ENCODE measurements at places on chromosomes 2 and 18.

GRCh38 chr2:241990466-241990865 is 120.9 kb downstream of the RTP5 start:
- DNase-seq: no peak

DNA sequence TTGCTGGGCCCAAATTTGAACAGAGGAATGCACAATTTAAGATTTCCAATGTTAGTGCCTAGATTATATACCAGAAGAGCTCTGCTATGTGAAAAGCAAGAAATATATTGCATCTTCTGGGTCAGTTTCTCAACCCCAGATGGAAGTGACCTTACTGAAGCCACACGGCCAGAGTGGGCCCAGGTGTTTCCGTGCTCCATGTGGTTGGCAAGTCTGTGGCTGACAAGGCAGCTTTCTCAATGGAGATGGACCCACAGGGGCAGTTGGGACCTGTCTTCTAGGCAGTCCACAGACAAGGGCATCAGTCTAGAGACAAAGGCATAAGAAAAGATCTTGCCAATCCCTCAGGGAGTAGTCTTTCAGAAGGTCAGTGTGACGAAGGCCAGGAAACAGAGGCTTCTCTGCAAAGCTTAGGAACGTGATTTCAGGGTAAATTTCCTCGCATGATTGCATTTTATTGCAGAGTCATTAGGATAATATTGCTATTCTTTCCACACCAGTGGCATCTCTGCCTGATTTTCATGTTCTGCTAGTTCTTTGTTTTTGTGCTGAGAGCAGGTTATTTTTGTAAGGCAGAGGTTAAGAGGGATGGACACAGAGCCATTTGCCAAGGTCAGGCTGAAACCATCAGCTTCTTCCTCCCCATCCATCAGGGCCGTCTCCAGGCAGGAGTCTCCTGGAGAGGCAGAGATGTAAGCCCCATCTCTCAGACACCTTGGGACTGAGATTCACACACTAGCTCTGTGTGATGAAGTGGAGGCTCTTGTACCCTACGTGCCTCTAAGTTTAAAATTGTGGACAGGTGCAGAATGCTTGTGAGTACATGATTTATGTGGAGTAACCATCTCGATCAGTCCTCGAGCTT is 202.1 kb downstream of the ANKRD30B start:
- no peak for DNase-seq

- DNase-seq: no peak
Observed at GRCh38 chr18:44765456-44765855, 84.8 kb downstream of the SETBP1 start.

DNA sequence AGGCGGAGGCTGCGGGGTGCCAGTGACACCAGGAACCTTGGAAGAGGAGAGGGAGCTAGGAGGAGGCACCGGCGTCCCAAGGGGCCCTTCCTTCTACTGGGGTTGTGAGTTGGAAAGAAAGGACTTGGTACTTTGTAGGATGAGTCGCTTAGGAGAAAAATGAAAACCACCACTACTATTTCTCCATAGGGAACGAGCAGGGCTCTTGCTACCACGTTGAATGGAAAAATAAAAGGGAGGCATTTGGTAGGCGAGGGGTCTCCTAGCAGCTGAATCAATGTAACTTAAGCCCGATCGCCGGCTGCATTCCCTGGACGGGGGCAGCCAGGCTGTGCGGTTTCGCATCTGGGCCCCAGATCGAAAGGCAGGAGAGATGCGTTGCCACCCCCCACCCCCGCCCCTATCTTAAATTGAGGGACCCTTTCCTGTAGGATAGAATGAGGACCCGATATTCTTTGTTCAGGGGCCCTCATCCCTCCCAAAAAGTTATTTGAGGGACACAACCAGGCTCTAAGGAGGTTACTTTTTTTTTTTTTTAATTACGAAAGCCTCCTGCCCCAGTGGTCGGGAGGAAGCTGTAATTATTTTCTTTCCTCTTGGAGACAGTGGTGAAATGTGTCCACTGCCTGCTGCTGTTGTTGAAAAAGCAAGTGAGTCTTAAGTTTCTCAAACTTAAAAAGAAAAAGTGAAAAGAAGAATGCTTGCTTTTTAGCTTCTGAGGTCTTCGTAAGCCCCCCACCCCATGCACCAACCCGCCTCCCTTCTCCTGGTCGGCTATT is 1.3 kb downstream of the IGFBP2 start:
- DNase-seq: no peak

DNA sequence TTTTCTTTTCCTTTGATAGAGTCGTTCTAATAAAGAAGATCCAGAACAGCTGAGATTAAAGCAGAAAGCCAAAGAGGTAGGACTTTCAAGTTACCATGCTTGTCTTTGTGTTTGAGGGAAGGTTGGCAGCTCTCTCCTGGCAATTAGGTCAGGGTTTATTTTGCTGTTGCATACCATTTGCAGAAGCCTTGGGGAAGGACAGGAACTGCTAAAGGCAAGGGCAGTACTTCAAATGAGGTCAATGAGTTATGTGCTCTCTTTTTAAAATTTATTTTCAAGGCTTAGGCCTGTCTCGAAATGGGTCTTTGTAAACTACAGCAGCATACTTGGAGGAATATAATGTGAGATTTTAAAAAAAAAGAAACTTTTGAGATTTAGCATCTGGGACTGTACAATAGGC is 108.9 kb downstream of the TAF4B start:
- DNase-seq: no peak

DNA sequence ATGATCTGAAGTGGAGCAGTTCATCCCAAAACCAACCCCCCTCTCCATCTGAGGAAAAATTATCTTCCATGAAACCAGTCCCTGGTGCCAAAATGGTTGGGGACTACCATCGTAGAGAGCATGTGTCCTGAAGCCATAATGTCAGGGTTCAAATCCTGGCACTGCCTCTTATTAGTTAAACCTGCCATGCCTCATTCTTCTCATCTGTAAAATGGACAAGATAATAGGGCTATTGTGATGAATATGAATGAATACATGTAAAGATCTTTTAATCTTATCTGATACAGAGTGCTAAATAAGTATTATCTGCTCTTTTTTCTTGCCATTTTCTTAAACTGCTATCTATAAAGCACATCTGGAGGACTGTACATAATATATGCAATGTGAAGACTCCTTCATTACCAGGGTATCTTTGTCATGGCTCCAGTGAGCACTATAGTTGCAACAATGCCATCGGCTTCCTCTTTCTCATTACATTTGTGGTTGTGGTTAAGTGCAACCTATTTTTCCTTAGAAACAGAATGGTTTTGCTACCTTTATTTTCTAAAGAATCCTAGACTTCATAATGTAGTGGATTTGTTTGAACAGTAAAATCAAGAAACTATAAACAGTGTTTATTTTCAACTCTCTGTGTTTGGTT is 27.0 kb downstream of the MFSD6 start:
- no peak for DNase-seq

- DNase-seq: no peak
Observed at GRCh38 chr2:68512326-68512725, 44.9 kb downstream of the APLF start.

DNA sequence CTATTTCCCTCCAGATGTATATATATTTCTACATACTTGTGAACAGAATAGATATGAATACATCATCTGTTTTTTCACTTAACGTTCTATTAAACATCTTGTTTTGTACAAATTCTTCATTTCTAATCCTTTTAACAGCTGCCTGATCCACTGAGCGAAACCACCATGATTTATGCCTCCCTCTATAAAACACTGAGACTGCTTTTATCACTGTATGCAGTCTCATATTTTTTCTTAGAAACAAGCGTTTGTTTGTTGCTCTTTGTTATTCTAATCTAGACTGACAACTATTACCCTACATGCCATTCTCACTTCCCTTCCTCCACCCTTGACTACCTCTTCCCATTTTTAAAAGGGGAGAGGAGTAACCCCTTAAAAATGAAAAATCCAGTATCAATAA is 88.2 kb downstream of the DTNB start:
- no peak for DNase-seq

GRCh38 chr2:1628893-1629292 is 115.4 kb downstream of the PXDN start:
- DNase-seq: no peak

DNA sequence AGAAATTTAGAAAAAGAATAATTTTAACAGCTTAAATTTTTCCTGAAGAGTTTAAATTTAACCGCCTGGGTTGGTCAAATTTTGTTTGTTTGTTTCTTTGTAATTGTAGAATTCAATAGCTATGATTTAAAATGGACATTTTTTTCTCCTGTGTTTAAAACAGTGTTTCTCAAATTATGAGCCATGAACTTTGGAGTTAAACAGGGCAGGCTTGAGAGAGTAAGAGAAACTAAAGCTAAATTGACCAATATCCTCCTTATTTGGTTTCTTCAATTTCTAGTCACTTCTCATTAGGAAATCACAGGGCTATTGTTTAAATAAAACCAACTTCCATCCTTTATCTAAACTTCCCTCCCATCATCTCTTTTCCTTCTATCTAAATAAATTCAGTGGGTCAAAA is 21.9 kb downstream of the FN1 start:
- DNase-seq: no peak

- DNase-seq: no peak
Observed at GRCh38 chr2:32237488-32237887, 27.2 kb downstream of the NLRC4 start.

DNA sequence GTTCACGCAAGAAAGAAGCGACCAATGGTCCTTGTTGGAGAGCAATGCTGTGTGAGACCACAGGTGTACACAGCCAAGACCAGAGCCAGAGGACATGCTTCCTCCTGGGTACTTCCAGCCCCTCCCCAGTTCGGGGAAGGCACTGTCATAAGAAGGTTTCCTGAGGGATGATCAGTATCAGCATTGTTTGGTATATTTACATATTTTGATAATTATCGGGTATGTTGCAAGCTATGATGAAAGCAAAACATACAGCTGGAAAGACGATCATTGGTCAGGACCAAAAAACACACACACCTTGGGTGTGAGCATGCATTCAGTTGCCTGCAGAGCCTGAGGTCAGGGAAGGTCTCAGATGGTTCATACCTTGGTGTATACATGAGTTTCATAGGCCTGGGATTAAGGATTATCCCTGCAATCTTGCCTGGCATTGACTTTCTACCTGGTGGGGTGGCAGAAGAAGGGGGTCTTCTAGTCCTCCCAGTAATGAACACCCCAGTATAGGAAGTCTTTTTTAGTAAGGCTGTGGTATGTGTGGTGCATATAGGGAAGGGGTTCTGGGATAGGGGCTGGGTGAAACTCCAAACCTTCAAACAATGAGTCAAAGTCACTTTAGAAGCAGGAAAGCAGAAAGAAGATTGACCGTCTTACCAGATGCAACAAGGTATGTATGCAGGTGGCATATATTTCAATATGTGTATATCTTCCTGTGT is 2.9 kb downstream of the SERPINB2 start:
- DNase-seq: no peak

GRCh38 chr2:208489687-208490086 is 83.1 kb downstream of the PTH2R start:
- no peak for DNase-seq

DNA sequence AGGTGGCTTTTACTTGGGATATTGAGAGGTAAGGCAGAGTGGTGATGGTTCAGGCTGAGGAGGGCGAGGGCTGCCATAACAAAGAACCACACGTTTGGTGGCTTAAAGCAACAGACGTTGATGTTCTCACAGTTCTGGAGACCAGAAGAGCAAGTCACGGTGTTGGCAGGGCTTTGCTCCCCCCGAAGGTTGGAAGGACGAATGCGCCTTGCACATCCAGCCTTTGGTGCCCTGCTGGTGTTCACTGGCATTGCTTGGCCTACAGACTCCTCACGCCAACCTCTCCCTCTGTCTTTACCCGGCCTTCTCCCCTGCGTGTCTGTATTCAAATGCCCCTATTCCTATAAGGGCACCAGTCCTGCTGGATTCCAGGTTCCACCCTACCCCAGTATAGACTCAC is 125.4 kb downstream of the TPO start:
- no peak for DNase-seq

DNA sequence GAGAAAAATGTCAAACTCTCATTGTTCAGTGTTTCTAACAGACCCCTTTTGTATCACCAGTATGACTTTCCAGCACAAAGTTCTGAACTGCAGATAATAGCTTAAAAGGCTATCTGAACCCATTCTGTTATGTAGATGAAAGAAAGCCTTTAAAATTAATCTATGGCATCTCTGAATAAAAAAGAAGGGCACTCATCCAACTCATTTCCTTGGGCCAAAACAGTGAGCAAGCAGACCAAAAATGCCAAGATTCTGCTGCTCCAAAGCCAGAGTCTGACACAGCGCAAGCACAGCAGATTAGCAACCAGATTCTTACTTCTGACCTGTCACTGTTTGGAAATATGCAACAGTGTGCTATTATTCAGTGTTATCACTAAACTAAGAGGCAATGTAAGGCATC is 22.6 kb upstream of the ITGA6 start:
- no peak for DNase-seq
